Activated CD4-positive, alpha-beta T cell treated with anti-CD3 and anti-CD28 coated beads, Interleukin-2, amount 50 U/mL, for 1 hour (primary cell): ENCODE measurements at places on chromosomes 1 and 21.
A peak's percentile ranks its signal among the peaks of the same experiment; 100 is the strongest.

- DNase-seq: no peak
Observed at GRCh38 chr1:109788695-109789521, 25.2 kb upstream of the EPS8L3 start.

GRCh38 chr1:90919190-90919719 is 102.6 kb downstream of the ZNF644 start:
- DNase-seq: no peak

- DNase-seq: no peak
Observed at GRCh38 chr1:3013371-3014049, 7.8 kb upstream of the ACTRT2 start.

- DNase-seq: no peak
Observed at GRCh38 chr1:61073871-61074270, 8.5 kb upstream of the NFIA start.

GRCh38 chr1:186463926-186464325 is 3.0 kb upstream of the PDC start:
- no peak for DNase-seq

DNA sequence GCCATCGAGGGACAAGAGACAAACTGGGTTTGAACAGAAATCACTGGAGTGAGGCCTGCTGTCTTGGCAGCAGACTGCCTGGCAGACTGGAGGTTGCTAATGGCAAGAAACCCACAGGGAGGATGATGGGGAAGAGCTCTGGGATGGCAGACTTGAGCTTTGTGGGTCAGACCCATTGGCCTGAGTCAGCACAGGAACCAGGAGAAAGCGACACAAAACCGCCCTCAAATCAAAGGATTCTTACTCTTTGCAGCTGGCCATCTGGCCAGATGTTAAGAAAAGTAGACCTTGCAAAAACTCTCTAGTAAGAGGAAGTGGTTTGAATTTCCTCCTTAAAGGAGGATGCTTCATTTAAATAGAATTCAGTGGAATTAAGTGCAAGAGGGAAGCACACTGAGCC is 195.2 kb upstream of the JUN start:
- no peak for DNase-seq

DNA sequence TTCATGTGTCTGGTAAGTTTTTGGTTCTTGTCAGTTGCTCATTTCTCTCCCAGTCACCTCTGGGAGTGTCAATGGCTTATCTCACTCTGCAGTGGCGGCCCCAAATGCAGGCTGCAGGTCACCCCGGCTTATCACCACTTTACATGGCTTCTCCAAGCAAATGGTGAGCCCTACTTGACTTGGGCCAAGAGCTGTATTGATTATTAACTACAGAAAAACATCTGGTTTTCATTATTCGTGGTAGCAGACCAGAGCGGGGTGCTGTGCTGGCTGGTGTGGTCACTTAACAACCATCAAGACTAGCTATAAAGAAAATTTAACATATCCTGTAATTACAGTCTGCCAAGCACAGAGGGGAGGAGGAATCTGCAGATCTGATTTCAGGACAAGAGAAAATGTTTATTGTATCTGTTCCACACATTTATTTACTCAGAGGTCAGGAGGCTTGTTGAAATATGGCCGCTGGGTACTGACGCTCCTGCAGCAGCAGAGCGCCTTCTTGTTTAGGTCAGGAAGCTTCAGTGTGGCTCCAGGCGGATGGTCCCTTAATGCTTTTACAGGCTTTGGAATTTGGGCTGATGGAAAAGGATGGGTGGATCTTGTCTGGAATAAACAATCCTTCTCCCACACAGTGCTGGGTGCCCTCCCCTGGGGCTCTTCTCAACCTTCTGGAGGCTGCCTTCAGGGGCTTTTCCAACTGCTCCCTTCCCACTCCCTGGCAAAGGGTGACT is 87.8 kb downstream of the HLX start:
- DNase-seq: no peak

GRCh38 chr21:33384841-33385331 is 18.3 kb upstream of the IFNGR2 start:
- DNase-seq: peak; percentile 33

DNA sequence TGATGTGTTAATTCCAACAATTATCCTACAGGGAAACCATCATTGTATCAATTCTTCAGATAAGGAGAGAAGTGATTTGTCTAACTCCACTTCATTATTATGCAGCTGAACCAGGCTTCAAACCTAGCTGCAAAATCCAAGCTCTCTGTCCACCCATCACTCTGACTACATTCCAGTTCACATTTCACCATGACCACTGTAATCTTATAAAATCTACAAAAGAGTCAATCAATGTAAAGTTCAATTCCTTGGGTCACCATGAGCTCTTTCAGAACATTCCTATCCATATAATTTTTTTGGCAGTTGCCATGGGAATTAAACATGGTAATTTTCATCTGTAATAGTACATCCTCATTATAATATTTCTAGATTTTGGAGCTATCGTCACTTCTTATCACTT is 100.9 kb downstream of the PLPPR5 start:
- no peak for DNase-seq
